ENCODE measurements at places on chromosomes 6 and 20.

DNA sequence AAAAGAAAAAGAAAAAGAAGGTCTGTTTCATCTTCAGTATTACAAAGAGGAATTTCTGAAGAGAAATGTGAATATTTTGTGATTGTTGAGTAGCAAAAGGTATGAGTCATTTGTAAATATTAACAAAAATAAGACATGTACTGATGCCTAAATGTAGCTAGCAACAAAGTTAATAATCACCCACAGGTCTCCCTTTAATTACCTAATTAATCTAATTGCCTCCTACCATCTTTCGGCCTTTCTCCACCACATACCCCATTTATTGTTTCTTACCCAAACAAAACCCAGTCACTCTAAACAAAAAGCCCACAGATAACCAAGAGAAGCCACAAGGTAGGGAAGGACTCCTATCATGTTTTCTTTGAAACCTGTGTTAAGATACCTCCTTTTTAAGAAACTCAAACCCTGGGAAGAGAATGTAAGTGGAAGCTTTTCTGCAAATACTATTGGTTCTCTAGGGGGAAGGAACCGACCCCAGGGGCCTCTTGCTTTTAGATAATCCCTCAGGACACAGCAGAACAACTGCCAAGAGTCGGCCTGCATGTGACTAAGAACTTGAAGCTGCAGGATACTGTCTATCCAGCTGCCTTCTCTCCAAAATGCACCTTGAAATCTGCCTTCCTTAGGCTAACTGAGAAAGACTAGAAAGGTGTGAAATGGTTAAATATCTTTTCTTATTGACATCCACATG, 16.1 kb upstream of the STK38 start:
- DNase-seq = no peak

- peak; percentile 94 for DNase-seq
Observed at GRCh38 chr6:54617730-54618129, 228.8 kb upstream of the FAM83B start.

DNA sequence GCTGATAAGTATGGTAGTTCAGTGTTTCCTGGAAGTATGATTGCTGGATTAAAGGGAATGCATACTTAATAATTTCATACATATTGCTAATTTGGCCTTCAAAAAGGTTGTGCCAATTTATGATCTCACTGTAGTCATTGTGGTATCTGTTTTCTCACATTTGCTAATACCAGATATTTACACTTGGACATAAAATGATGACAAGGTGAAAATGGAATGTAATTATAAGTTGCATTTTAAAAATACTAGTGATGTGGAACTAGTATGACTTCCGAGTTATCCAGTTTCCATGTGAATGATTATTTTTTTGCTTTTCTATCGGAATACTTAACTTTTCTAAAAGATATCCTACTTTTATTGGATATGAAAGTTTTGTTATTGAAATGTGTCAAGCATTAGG, 15.4 kb downstream of the RWDD1 start:
- DNase-seq = no peak

DNA sequence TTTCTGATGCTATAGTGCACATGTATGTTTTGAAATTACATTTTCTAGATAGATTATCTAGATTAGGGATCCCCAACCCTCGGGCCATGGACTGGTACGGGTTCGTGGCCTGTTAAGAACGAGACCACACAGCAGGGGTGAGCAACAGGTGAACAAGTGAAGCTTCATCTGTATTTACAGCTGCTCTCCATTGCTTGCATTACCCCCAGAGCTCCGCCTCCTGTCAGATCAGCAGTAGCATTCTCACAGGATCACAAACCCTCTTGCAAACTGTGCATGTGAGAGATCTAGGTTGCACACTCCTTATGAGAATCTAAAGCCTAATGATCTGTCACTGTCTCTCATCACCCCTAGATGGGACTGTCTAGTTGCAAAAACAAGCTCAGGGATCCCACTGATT, 10.4 kb downstream of the CEP57L1 start:
- DNase-seq = no peak

GRCh38 chr6:43269273-43270007, 26.2 kb downstream of the TTBK1 start:
- DNase-seq = no peak

GRCh38 chr6:39243809-39244208, 14.5 kb upstream of the KCNK5 start:
- no peak for DNase-seq

DNA sequence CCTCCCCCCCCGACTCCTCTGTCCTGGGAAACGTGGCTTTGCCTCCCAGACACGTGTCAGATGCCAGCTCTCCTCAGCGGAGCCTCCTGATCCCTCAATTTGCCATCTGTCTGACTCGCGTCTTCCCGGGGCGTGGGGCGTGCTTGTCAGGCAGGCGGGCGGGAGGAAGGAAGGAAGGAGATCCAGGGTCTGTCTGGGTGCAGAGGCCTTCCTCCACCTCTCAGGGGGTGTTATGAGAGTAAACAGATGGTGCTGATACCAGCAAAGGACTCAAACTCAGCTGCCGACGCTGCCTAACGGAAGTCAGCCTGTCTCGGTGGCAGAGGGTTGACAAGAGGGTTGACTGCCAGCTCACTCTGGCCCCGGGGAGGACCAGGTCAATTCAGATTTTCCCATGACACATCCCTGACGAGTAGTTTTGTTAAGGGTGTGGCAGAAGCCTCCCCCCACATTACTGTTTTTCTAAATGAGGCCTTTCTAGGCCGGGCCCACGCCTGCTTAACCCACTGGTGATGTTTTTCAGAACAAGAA, 17.0 kb downstream of the UQCC2 start:
- DNase-seq = peak; percentile 64

GRCh38 chr6:7640607-7641577, 50.9 kb downstream of the SNRNP48 start:
- DNase-seq = peak; percentile 70

- peak; percentile 37 for DNase-seq
Observed at GRCh38 chr6:87029711-87030314, 65.1 kb downstream of the CGA start.

- DNase-seq = peak; percentile 48
Observed at GRCh38 chr20:34363465-34364222, 571 bp downstream of the ITCH start.

GRCh38 chr6:9610620-9611415, 804.1 kb downstream of the TFAP2A start:
- DNase-seq = peak; percentile 2

Measured in fibroblast of skin of abdomen (primary cell).